ENCODE measurements at places on chromosomes 2 and 18. TPM values are rescaled to one million over a fixed set of nuclear protein-coding genes. Genes with fewer than 3 reads are reported as not detected.

SKA1 gene
- 38.8 TPM for total RNA-seq

IL18R1 gene
- total RNA-seq = 20.6 TPM

CPO gene
- not detected for total RNA-seq

DNA sequence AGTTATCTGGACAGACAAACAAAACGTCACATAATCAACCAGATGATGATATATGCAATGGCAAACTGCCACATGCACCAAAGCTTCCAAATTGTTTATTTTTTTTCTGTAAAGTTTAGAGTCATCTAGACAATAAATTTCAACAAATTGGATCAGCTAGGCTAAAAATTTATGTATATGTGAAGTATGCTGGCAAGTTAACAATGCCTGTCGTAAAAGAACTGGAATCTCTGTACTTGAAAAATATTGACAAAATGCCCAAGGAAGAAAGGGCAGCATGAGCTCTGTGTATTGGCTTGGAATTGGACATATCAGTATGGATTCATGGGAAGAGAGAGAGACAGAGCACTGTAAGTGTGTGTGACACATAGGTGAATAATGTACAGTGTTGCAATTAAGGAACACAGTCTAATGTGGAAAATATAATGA, 309.8 kb downstream of the ERBB4 start:
- H3K4me3 ChIP-seq = no peak overlapping the region
- no peaks in the 10 kb centered on the region for H3K4me1 ChIP-seq
- DNase-seq = no peak
- no peaks in the 10 kb centered on the region for H3K27me3 ChIP-seq
- no peak overlapping the region for H3K27ac ChIP-seq
- no peaks in the 10 kb centered on the region for H3K36me3 ChIP-seq

All from activated naive CD8-positive, alpha-beta T cell treated with anti-CD3 and anti-CD28 coated beads for 36 hours (primary cell).